Brain microvascular endothelial cell (primary cell): ENCODE measurements at places on chromosomes 5 and 9.

GRCh38 chr5:31886206-31886605 is 247.3 kb downstream of the PDZD2 start:
- no peak for DNase-seq

DNA sequence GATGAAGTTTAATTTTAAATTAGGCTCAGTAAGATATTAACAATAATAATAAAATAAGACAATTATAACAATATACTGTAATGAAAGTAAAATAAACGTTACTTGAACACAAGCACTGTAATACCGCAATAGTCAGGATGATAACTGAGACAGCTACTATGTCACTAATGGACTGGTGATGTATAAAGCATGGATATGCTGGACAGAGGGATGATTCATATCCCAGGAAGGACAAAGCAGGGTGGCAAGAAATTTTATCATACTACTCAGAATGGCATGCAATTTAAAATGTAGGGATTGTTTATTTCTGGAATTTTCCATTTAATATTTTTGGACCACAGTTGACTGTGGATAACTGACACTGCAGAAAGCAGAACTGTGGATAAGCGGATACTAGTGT is 196.9 kb downstream of the VPS13A start:
- no peak for DNase-seq

- no peak for DNase-seq
Observed at GRCh38 chr9:88219601-88220000, 81.3 kb upstream of the SPATA31C2 start.

- peak; percentile 66 for DNase-seq
Observed at GRCh38 chr9:32378993-32379729, 5.3 kb upstream of the ACO1 start.

DNA sequence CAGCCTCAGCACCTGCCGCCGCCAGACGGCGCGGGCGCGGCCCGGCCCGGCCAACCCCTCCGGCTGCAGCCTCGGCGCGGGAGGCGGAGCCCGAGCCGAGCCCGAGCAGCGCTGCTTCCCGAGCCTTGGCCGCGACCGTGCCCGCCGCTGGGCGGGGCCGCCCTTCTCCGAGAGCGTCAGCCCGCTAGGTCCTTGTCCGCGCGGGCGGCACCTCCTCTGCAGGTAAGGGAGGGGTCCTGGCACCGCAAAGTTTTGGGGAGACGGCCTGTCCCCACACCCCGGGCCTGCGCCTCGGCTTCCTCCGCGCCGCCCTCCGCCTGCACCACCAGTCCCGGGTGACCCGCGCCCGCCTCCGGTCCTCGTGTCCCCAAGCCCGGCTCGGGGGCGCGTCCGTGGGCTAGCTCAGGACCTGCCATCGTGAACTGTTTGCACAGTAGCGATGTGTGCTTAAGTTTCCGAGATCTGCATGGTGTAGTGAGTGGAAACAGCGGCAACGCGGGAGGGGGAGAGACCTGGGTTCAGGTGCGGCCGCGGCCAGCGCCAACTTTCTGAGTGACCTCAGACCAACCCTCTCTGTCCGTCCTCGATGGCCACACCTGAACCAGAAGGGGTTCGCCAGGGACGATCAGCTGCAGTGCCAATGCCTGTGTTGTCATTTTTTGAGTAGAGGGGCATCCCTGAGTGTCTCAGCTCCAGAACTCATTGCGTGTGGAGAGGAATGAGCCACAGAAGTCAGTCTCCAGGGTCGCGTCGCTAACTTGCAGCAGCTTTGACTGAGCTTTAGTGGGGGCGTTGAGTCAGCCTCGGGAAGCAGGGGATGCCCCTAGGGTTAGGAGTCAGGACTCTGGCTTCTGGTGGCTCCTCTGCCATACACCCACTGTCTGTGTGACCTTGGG is at the start of gene FRMPD1:
TSS of gene FRMPD1 (plus strand) at position 82 of the 896 bp plus-strand sequence. CDS start 41,688 bp downstream, outside the sequence.
- DNase-seq = peak; percentile 1

DNA sequence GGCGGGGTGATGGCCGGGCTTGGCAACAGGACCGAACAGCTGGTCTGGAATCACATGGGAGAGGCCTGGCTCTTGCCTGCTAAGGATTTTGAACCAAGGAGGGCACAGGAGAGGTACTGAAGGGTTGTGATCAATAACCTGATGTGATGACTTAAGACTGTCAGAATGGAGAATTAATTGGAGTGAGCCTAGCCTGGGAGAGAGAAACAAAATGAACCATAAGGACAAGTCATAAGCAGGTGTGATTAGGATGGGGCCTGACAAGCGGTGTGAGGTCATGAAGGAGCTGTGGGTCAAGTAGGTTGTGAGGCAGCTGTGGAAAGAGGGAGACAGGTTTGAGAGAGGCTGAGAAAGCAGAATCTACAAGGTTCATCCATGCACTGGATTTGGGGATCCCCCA is 104.6 kb downstream of the MED10 start:
- DNase-seq = no peak

DNA sequence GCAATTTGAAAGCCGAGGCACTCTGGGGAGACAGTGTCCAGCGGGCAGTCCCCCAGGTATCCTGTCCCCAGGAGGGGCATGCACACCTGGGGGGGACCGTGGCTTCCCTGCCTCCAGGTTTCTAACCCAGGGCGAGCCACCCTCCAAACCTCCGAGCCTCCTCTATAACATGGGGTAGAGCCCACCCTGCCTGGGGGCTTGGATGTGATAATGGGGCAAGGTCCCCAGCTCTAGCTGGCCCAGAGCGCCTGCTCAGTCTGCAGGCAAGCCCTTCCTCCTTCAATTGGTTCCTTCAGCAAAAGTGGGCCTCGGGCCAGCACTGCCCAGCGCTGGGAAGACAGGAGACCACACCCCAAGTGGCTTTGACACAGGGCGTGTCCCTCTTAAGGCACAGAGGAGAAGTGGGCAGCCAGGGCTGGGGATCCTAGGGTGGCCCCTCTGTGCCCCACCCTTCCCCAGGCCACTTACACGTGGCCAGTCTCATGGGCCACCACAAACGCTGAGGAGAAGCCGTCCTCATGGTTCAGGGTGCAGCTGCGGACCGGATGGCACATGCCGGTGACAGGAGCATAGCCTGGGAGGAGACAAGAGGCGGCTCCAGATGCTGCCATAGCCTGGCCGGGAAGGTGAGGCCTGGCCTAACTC is 94.3 kb downstream of the ZNF354C start:
- DNase-seq = no peak

DNA sequence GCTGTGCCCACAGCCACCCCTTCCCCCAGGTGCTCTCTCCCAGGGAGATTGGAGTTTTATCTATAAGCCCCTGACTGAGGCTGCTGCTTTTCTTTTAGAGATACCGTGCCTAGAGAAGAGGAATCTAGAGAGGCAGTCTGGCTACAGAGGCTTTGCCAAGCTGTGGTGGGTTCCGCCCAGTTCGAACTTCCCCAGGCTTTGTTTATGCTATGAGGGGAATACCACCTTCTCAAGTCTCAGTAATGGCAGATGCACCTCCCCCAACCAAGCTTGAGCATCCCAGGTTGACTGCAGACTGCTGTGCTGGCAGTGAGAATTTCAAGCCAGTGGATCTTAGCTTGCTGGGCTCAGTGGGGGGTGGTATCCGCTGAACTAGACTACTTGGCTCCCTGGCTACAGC is 157.4 kb downstream of the CAAP1 start:
- DNase-seq = no peak

GRCh38 chr5:305050-305449 is 16.5 kb upstream of the AHRR start:
- no peak for DNase-seq

- no peak for DNase-seq
Observed at GRCh38 chr5:84292788-84293653, 91.7 kb downstream of the EDIL3 start.
